ENCODE measurements at places on chromosomes 11 and 22. TPM values are rescaled to one million over a fixed set of nuclear protein-coding genes. Genes with fewer than 3 reads are reported as not detected.

DNA sequence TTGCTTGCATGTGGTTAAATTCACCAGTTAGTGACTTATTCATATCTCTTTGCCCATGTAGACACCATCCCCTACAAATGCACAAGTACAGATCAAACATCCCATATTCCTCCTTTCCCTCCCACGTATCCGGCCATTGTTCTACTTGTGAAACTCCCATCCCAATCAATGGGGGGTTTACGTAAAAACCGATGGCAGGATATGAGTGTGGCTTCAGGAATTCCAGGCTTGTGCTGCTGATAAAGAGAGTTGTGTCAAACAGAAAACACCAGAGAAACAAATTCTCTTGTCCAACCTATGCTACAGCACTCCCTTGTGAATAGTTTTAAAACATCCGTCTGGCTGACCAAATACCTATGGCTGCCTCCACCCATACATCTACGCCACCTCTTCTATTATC is 15.5 kb downstream of the FLI1 start:
- no peaks in the 10 kb centered on the region for H3K4me1 ChIP-seq
- no peak overlapping the region for H3K4me3 ChIP-seq
- DNase-seq = peak; percentile 99
- no peaks in the 10 kb centered on the region for H3K27me3 ChIP-seq
- no peaks in the 10 kb centered on the region for H3K36me3 ChIP-seq

DNA sequence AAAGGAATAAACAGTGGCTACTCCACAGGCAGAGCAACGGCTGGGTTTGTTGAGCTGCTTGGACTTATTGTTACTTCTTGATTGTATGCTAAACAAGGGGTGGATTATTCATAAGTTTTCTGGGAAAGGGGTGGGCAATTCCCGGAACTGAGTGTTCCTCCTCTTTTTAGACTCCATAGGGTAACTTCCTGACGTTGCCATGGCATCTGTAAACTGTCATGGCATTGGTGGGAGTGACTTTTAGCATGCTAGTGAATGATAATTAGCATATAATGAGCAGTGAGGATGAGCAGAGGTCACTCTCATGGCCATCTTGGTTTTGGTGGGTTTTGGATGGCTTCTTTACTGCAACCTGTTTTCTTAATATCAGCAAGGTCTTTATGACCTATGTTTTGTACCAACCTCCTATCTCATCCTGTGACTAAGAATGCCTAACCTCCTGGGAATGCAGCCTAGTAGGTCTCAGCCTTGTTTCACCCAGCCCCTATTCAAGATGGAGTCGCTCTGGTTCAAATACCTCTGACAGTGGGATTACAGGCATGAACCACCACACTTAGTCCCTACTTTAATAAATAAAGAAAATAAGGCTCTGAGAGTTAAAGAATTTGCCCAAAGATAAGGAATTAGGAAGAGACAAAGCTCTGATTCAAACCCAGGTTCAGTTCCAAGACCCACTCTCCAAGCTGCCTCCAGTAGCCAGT is 65.6 kb upstream of the CLMP start:
- H3K36me3 ChIP-seq = no peaks in the 10 kb centered on the region
- peaks cover 5% of the 10 kb centered on the region for H3K27me3 ChIP-seq
- no peak overlapping the region for H3K4me3 ChIP-seq
- H3K27ac ChIP-seq = no peak overlapping the region
- DNase-seq = no peak
- H3K4me1 ChIP-seq = no peaks in the 10 kb centered on the region

DNA sequence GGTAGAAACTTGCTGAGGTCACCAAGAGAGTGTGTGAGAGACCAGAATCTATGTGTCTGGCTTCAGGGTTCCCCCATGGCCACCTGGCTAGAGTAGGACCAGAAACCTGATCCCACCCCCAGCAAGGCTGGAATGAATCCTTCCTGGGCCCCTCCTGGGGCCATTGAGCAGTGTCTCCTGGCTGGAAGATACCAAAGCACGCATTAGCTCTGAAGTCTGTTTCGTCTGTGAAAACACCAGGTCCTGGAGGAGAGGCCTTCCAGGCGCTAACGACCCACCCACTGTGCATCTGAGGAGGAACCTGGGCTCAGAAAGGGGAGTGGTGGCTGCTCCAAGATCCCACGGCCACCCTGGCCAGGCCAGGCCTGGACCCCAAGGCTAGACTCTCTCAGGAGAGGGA is 15.5 kb upstream of the TSKU start:
- no peak overlapping the region for H3K27ac ChIP-seq
- no peak for DNase-seq
- no peak overlapping the region for H3K4me3 ChIP-seq
- peaks cover 26% of the 10 kb centered on the region for H3K4me1 ChIP-seq
- H3K27me3 ChIP-seq = peaks cover 14% of the 10 kb centered on the region

Gene NNMT
- 639 TPM for total RNA-seq

Gene HOATZ
- total RNA-seq = not detected

Measured in fibroblast of lung (primary cell).